ENCODE measurements at places on chromosomes 1 and 21.
A peak's percentile ranks its signal among the peaks of the same experiment; 100 is the strongest.

DNA sequence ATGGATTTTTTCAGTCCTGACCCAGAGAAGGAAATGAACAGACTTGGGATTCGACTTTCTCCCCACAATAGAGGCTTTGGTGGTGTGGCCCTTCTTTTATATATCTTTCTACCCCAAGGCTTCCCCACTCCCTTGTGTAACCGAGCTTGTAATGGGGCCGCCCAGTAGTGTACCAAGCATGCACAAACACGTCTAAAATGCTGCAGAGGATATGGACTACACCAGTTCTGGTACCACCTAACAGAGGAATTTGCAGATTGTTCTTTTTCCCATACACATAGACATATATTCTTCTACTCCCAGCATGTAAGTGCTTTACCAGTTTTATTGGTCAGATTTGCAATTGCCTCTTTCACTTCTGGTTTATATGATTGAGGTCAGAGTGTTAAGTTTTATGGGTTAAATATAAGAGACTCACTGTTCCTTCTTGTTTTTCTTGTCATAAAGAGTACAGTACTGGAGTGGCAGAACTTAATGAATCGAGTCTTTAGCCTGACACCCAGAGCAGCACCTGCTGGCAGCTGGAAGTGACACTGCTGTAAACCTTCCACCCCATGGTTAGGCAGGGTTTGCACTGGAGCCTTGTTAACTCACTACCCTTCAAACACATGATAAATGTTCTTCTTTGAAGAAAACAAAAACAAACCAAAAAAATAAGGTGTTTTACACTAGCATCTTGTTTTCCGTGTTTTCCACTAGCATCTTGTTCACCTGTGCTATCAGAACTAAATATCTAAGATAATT is 198.6 kb downstream of the PTPRC start:
- DNase-seq = no peak

GRCh38 chr21:45479691-45480675 is 62.3 kb downstream of the SLC19A1 start:
- DNase-seq = no peak

DNA sequence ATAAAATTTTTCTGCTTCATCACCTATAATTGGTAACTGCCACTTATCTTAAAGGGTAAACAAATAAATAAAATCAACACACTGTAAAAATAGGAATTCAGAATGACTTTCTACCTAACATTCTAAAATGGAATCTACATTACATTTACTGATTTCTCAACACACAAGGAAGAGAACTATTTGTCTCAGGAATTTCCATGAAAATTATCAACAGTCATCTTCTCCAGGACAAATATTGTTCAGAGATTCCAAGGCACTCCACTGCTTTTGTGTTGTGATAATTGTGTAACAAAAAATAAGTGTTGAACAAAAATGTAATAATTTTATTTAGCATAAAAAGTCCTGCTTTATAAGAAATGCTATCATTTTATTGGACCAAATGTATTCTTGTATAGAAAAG is 7.3 kb downstream of the ODF2L start:
- no peak for DNase-seq

DNA sequence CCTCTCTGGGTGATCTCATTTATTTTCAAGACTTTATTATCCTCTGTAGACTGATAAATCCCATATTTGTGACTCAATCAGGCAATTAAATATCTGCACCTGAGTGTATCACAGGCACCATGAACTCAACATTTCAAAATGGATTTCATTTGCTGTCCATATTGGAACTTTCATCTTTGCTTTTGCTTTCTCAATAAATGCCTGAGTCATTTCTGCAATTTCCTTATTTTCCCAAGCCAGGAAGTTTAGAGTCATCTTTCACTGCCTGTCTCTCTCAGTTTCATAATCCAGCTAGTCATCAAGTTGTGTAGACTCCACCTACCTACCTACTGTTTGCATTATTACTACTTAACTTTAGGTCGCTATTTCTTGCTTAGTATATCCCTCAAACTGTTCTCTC is 540.9 kb downstream of the LMO4 start:
- no peak for DNase-seq

DNA sequence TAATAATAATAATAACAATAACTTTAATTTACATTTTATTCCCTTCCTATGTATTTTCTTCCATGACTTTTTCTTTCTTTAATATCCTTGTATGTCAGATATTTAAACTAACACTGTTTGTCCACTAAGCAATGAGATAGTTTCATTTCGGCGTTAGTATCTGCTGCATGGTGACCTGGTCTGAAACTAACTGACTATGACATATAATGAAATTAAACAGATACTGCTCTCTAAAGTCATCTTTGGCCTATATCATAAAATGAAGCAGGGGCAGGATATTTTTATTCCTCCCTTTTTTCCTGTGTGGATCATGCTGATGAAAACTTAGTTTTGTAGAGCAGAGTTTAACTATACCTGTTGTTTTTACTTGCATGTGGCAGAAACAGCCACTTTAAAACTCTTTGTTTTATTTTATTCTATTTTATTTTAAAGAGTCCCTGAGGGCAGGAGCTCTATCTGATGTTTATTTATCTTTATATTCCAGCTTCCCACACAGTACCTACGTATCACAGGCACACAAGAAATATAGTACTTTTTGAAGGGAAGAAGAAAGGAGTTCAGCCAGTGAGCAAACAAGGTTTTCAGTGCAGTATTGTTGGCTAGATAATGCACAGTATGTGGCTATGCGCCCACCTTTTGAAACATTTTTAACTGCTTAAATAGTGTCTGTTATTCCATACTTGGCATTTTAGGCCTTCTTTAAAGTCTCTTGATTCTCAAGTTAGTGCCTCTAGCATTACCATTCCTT is 165.6 kb downstream of the PHTF1 start:
- DNase-seq = no peak

GRCh38 chr1:87045761-87046304 is 131.4 kb downstream of the HS2ST1 start:
- DNase-seq = peak; percentile 40

DNA sequence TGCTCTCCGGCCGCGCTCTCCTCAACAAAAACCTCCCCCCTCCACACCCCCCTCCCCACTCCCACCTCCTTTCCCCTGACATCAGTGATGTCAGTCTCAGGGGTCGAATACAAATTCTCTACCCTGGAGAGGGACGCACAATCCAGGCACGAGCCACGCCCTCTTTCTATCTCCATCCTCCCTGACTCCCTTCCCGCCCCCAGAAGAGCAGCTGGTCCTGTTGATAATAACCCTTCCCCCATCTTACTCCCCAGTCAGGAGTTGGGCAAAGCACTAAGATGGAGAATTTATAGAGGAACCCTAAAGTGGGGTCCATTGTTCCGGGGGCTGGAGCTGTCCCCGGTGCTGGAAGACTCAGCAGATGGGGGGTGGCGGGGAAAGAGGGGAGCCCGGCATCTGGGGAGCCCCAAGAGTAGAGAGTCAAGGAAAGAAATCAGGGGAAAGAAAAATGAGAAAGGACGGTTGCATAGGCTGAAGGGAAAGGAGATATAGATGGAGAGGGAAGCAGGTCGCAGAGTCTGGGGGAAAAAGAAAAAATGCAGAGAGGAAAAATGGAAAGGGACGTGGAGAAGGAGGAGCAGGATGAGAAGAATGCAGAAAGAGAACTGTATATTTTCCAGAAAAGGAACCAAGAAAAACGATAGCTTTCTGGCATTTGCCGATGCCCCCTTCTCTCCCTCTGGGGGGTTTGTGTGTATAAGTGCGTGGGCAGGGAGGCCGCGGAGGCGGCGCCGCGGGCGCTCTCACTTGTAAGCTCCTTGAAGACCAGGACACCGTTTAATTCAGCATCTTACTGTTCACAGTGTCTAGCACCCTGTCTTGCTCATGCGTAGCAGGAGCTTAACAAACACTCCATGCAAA is at the start of gene CELF3:
TSS of gene CELF3 (minus strand) at position 33 of the 861 bp plus-strand sequence. CDS start 783 bp downstream, outside the sequence.
- DNase-seq = peak; percentile 52

DNA sequence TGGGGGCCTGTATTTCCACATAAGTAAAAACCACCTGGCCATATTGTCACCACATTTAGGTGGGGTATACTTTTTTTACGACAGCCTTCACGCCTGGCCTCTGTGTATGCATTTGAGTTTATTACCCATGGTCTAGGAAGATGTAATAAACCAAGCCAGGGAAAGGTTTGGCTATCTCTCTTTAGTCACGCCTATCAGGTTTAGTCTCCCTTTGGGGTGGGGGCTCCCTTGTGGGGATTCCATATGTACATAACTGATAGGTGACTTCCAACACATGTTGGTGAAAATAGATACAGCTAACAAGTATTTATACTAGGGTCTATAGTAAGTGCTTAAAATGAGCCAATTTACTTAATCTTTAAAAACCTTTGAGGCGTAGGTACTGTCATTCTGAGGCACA is 4.2 kb downstream of the YBX1 start:
- DNase-seq = no peak

- DNase-seq = no peak
Measured at GRCh38 chr1:168338589-168339503, 58.2 kb downstream of the TBX19 start.

- DNase-seq = no peak
Measured at GRCh38 chr1:8667869-8668594, 149.4 kb downstream of the RERE start.

DNA sequence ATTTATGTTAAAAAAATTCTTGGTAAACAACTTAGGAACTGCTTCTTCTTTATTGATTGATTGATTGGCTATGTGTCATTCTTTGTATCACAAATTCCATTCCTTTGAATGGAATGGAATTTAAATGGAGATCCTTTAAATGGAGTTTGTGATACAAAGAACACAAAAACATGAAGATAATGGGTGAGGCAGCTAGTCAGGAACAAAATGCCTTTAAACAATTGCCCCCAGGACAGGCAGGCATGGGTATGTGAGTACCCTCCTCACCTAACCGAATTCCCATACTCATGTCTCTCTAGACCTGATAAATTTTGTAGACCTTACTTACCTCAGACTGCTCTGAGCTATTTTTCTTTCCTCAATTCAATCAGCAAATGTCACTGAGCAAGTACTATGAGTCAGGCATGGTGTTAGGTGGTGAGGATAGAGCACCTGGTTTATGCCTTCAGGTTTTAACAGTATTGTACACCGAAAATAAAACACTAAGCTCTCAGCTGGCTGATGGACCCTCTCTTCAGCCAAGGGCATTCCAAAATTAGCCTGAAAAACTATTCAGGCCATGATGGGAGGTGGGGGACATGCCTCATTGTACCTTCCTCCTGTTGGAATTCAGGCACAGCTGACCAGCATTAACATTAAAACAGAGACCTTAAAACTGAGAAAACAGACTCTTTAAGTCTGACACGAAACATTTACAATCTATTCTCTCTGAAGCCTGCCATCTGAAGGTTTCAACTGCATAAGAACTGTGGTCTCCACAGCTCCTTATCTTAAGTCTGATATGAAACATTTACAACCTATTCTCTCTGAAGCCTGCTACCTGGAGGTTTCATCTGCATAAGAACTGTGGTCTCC is 58.9 kb downstream of the OLFML3 start:
- DNase-seq = no peak
